ENCODE measurements at places on chromosomes 2 and 18.

DNA sequence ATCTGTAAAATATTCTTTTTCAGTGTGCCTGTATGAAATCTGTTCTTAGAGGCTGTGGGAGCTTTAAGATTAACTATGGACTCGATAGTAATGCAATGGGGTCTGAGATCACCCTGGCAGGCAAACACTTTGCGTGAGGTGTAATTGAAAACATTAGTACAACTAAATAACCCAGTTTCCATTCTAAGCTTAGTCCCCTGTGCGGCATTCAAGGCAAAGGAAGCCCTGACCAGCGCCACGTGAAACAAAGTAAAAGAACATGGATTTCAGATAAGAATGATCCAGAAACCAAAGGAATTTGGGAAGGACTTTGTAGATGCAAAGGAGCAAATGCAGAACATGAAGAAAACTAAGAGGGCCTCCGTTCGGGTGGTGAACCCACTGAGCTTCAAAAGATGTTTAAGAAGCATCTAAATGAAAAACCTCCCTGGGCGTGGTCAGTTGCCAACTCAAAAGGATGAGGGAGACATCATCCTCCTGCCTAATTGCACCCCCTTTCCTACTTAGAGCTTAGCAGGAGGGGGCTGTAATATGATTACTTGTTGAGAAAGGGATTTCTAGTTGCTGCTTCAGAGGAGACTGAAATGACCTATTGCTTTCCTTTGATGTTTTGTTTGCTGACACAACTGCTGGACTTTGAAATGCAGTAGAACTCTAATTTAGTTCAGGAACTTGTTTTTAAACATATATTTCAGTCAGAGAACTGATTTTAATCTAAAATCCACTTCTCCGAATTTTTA is 7.9 kb upstream of the CETN1 start:
- no peak for DNase-seq

GRCh38 chr2:240481720-240482119 is 46.3 kb downstream of the GPC1 start:
- no peak for DNase-seq

DNA sequence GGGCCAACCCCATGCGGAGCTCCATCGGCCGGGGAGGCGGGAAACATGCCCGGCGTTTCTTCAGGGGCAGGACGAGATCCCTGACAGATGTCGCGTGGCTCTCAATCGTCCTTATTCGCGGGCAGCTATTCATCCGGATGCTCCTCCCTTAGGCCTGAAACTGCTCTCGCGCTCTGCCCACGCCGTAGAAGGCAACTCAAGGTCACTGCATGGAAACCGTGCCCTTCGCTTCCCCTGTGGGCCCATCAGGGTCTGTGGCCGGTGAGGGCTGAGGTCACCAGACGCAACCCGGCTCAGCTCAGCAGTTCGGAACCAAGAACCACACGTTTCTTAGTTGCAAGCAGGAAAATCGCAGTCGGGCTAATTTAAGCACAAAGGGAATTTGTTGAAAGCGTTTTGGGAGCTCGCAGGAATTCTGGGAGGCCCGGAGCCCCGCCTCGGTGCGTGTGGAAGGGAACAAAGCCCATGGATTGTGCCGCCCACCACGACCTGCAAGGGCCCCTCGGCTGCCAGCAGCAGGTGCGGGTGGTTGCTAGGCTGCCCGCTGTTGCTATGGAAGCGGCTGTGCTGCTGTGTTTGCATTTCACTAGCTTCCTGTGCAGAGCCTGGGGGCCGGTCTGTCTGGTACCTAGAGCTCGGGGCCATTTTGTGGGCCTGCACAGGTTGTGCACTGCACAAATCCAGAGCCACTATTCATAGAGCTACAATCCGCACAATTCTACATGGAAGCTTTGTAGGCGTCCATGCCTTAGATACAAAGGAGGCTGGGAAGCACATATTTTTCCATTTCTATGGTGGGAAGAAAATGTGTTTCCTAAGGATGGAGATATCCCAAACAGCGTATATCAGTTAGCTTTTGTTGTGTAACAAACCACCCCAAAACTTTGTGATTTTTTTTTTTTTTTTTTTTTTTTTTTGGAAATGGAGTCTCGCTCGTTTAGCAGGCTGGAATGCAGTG is 6.0 kb upstream of the ALLC start:
- DNase-seq, result peak; percentile 40

DNA sequence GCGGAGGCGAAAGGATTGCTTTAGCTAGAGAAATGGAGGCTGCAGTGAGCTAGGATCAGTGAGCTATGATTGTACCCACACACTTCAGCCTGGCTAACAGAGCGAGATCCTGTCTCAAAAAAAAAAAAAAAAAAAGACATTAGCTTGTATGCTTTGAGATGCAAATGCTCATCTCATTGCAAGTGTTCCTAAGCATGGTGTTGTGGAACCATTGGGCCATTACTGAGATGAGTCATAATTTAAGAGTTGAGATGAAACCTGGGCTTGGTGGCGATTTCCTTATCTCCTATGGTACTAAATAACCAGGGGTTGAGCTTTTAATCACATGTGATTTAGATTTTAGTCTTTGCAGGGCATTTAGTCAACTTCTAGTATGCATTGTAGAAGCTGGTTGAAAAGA is 2.2 kb downstream of the PLEKHA3 start:
- no peak for DNase-seq

DNA sequence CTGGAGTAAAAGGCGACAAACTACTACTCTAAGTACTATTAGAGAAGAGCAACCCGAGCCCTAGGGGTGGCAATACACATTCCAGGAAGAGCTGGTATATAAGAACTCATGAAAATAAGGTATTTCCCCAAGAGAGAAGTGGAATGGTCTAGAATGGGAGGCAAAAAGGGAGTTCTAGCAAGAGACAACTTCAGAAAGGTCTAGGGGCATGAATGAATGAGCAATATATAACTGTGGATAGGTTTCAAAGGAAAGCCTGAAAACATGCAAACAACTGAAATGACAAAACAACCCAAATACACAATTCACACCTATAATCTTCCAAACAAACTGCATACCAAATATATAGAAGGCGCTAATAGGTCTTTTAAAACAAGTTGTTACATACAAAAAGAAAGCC is 22.2 kb downstream of the TRIP12 start:
- DNase-seq, result no peak

GRCh38 chr2:168913495-168913894 is 12.4 kb downstream of the G6PC2 start:
- no peak for DNase-seq

GRCh38 chr18:10245846-10246175 is 208.6 kb upstream of the APCDD1 start:
- no peak for DNase-seq

DNA sequence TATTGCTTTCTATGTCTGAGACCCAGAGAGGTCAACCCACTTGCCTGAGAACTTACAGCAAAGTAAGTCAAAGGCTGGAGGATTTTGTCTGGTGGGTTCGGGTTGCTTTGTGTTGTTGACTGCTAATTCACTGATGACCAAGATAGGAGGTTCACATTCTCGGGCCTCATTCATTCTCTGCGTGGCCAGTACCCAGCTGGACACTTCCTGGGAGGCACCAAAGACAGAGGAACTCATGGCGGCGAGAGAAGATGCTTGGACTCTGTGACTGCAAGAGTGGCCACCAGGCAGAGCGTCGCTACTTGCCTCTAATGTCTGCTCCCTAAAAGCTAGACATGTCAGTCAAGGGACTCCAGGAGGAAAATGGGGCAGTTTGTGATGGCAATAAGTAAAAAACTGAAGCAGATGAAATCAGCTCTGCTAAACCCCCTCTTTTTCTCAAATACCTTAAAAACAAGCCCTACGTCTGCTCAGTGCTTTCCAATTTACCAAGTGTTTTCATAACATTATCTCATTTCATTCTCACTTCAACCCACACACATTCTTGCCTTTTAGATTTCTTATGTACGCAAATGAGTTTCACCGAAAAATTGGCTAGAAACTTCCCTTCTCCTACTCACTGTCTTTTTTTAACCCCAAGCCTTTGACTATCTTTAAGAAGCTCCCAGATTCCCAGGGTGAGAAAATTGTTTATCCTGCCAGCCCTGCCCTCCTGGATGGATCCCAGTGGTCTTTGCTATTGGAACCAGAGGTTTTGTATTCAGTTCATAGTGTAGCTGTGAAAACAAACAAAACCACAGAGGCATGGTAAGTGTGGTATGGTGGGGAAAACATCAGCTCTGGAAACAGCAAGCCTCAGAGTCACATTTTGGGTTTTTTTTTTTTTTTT is 4.9 kb upstream of the LBH start:
- peak; percentile 23 for DNase-seq

- DNase-seq, result no peak
Observed at GRCh38 chr2:187169864-187170263, 278.2 kb downstream of the CALCRL start.

GRCh38 chr2:216619411-216620393 is 13.5 kb upstream of the IGFBP2 start:
- no peak for DNase-seq

GRCh38 chr2:42931818-42932195 is 139.4 kb upstream of the HAAO start:
- no peak for DNase-seq

DNA sequence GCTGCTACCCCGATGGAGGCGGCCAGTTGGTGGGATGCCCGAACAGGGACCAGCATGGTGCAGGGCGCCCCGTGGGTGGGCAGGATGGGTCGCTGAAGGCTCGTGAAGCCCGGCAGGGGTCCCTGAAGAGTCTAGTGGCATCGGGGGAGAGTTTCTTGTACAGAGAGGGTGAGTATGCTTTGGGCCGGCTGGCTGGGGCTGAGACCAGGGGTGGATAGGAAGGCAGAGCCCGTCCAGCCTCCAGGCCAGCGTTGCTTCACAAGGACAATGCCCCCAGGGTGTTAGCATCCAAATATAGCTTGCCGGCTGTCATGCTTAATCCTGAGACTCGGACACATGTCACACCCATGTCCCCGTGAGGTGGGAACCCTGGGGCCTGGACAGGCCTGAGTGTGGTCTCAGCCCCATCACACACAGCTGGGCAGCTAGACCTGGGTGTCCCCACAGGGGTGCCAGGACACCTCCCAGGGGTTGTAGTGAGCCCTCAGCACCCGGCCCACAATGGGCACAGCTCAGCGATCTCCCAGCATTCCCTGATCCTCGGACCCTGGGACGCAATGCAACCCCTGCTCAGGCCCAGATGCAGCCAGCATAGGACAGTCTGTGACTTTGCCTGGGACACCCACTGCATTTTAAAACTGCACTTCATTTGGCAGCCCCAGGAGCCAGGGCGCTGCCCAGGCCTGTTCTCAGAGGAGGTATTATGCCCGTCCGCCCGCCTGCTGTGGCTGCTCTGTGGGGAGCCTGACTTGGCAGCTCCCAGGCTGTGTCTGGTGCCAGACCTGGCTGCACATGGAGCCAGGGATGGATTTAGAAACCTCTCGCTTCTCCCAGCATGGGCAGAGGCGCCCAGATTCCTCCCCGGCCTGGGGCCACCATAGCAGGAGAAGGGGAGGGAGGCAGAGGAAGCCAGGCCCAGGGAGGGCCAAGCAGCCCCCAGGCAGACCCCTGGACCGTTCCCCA is 36.4 kb downstream of the RAMP1 start:
- DNase-seq, result no peak

DNA sequence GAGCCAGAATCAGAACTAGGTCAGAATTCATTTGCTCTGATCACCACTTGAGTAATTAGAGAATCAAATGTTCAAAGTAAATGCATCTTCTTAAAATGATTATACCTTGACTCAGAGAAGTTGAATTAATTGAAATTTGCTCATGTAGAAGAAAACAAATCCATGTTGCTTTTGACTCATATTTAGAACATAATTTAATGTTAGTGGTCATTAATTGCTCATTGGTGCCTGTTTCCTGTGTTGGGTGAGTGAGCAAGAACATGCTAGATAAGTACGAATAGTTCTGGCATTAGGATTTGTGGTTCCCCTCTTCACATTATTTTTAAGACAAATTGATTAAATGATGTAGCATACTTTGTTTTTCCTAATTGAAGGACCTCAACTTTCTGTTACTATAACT is 19.0 kb downstream of the ACVR2A start:
- DNase-seq, result no peak

DNA sequence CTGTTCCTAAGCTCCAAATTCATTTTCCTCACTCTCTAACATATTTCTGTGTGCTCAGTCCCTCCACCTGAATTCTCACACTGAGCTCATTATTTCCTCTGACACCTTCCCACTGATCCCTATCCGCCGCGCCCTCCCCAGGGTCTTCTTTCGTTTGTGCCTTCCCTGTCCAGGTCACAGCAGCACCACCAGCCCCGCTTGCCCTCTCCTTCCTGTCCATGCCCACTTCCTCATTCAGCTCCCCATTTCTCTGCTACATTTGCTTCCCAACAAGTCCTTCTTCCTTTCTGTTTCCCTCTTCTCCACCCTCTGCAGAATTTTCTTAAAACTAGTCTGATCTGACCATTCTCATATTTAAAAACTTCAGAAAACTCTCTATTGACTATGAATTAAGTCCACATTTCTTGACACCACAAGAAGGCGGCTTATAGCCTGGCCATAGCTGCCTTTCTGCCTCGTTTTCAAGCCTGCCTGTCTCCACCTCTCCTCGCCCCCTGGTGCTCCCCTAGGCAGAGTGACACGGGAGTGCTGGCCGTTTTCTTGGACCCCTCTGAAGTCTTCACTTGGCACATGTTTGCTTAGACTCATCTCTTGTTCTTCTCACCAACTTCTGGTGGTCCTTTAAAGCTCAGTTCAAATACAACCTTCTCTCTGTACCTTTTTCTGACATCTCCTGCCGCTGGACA is 138.7 kb upstream of the BOD1L2 start:
- no peak for DNase-seq

DNA sequence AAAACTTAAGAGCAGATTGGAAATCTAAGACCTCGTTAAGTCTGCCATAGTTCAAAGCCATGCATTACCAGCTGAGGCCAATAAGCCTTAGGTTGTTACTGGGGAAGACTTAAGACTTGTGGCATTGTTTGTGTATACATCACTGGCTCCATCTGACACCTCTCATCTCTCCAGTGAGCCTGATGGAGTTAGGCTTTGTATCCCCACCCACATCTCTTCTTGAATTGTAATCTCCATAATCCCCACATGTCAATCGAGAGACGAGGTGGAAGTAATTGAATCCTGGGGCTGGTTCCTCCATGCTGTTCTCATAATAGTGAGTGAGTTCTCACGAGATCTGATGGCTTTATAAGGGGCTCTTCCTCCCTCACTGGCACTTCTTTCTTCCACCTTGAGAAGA is 404.6 kb downstream of the ARHGAP15 start:
- DNase-seq, result no peak

- DNase-seq, result no peak
Observed at GRCh38 chr18:8433323-8433722, 175.9 kb upstream of the RAB12 start.

- no peak for DNase-seq
Observed at GRCh38 chr2:136468799-136469369, 296.5 kb upstream of the THSD7B start.

GRCh38 chr2:8132351-8132831 is 549.5 kb upstream of the ID2 start:
- DNase-seq, result no peak

DNA sequence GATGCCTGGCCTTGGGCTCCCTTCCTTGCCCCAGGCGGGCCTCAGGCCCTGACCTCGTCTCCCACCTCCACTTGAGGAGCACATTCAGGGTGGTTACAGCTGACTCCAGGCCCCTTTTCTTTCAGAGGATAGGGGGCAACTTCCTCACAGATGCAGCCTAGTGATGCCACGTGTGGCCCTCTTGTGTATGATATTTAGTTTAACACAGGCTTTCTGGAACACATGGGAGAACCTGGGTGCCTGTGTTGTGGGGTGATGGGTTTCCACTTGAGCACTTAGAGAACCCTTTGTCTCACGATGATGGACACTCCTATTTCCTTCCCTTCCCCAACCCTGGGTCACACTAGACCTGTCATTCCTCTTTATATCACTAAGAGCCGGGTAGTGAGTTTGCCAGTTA is 6.8 kb upstream of the KCNS3 start:
- no peak for DNase-seq

- DNase-seq, result no peak
Observed at GRCh38 chr2:146228020-146228393, 1616.8 kb upstream of the ACVR2A start.
